Adipose tissue (tissue), 3 donors: ENCODE measurements at places on chromosomes 16 and 17. TPM values are rescaled to one million over a fixed set of nuclear protein-coding genes. Genes with fewer than 3 reads are reported as not detected.

The ABCC3 gene
- 3.0 TPM for polyA plus RNA-seq

The MMP15 gene
- 44.5 TPM for polyA plus RNA-seq

The FBXL16 gene
- polyA plus RNA-seq = 2.5 TPM

The TBC1D3C gene
- 1.5 TPM for polyA plus RNA-seq

The CIITA gene
- polyA plus RNA-seq = 7.6 TPM

The PRDM7 gene
- polyA plus RNA-seq = not detected

The MYOCD gene
- 1.5 TPM for polyA plus RNA-seq

The CHAD gene
- polyA plus RNA-seq = not detected
